ENCODE measurements at places on chromosomes 4 and X. TPM values are rescaled to one million over a fixed set of nuclear protein-coding genes. Genes with fewer than 3 reads are reported as not detected.

DNA sequence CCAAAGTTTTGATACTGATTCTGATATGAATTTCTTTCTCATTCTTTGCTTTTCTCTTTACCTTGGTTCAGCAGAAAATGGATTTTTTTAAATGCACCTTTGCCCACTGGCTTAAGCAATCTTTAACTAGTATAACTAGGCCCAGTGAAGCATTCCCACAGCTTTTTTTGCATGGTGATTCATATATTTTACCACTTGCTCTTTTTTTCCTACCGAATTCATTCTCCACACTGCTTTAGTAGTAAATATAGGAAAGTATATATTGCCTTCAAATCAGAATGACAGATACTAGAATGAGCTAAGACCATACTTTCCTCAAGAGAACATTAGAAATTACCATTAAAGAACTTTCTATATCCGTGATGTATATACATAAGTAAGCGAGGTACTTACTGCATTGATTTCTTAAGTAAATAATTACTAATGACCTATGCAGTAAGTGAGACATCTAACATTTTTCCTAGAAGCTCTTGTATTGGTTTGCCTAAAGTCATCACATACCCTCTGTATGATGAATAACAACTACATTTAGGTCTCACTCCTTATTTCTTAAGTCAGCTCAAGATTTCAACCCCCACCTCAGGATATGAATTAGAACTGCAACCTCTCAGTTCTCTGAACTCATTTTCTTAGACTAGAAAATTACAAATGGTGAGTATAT lies 44.2 kb downstream of the SLC4A4 start:
- no peak for DNase-seq

DNA sequence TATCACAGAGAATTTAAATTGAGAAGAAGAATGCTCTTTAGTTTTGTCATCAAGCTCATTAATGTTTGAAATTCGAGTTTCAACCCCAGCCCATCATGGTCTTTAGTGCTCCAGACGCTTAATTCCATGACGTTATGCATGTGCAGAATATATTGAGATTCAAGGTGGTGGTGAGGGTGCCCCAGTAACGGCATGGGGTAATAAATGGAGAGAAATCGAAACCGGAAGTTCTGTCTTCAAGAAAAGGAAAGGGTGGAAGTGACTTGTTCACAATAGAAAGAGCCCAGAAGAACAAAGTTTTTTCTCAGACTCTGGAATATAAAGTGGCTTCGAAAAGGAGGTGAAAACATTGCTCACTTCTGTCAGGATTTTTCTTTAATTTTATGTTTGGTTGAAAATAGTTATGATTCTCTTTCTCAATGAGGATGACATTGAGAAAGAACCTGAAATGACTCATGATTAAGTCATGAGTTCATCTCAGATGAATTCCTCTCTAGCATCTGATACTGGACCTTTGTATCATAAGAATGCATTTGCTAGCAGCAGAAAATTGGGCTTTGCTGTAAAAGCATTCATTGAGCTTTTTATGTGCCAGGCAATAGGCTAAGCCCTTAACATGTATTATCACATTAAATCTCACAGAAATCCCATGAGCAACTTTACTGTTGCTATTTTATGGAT lies 779 bp upstream of the DDX60L start:
- peak; percentile 83 for DNase-seq

- peak; percentile 96 for DNase-seq
Observed at GRCh38 chrX:106707771-106708454, 18.6 kb upstream of the RNF128 start.

DNA sequence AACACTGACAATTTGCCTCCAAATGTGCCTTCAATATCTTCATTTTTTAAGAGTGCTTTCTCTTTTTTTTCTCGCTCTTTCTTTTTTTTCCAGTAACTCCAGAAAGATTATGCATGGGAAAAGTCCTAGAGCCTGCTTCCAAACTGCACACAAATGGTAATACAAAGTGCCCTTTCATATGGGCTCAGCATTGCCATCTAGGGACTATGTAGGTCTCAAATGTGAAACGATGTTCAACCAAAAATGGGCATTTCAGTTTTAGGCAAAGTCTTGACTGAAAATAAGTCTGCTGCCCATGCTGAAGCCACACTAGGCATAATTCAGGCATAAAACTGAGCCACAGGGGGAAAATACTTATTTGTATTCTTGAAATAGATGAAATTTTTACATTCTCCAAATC lies 65.6 kb downstream of the SYNPO2 start:
- DNase-seq: peak; percentile 34

GRCh38 chrX:119828446-119828845 lies 24.3 kb downstream of the UPF3B start:
- no peak for DNase-seq

GRCh38 chrX:154367474-154368308 lies 6.7 kb downstream of the FLNA start:
- DNase-seq: no peak

GRCh38 chr4:13876131-13876530 lies 248.6 kb upstream of the BOD1L1 start:
- DNase-seq: no peak

DNA sequence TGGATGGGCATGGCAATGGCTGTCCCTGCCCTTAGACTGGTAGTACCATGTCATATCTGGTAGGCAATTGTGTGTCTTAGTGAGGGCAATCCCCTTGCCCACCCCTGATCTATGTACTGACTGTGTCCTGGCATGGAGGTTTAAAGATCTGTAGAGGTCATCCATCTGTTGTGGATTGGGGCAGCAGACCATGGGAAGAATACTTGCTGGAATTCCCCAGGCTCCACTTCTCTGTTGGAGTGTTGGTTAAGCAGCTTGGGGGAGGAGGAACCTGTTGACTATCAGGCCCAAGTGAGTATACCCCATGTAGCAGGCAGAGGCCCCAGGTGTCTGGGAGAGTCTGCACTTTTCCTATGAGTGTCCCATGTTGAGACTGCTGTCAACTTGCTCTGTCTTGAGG lies 246.7 kb upstream of the DIPK2B start:
- no peak for DNase-seq

Gene NOX1
- total RNA-seq: not detected

Gene XKRX
- not detected for total RNA-seq

Gene PLS3
- 313 TPM for total RNA-seq

Measured in astrocyte (in vitro differentiated cells and primary cell).